Pericardium fibroblast (primary cell): ENCODE measurements at places on chromosomes 2 and 18. TPM values are rescaled to one million over a fixed set of nuclear protein-coding genes. Genes with fewer than 3 reads are reported as not detected.

GPR35 gene
- total RNA-seq, result 0.60 and 0.82 TPM in 2 replicates

ICOS gene
- total RNA-seq, result not detected in 2 replicates

RGPD5 gene
- 7.0 and 9.1 TPM in 2 replicates for total RNA-seq

GKN2 gene
- not detected in 2 replicates for total RNA-seq

NUP35 gene
- total RNA-seq, result 5.4 and 7.7 TPM in 2 replicates

POTEI gene
- not detected in 2 replicates for total RNA-seq

ALPP gene
- not detected in 2 replicates for total RNA-seq

APCDD1 gene
- 13.3 and 19.3 TPM in 2 replicates for total RNA-seq

LONRF2 gene
- under 0.01 and 1.0 TPM in 2 replicates for total RNA-seq

MBD2 gene
- 14.6 and 20.0 TPM in 2 replicates for total RNA-seq

APLF gene
- 3.0 and 4.3 TPM in 2 replicates for total RNA-seq

RUFY4 gene
- total RNA-seq, result not detected in 2 replicates

ONECUT2 gene
- total RNA-seq, result not detected in 2 replicates

TDRD15 gene
- not detected in 2 replicates for total RNA-seq

ANTXR1 gene
- 81.8 and 131 TPM in 2 replicates for total RNA-seq

SPATA3 gene
- not detected in 2 replicates for total RNA-seq

WDCP gene
- total RNA-seq, result 3.9 and 4.6 TPM in 2 replicates

DUSP28 gene
- total RNA-seq, result 1.8 and 7.5 TPM in 2 replicates

ASNSD1 gene
- 33.8 and 37.0 TPM in 2 replicates for total RNA-seq

DNAJC5G gene
- not detected in 2 replicates for total RNA-seq

CNGA3 gene
- not detected in 2 replicates for total RNA-seq

CHRNG gene
- 0.77 TPM in 1 of 2 replicates, not detected in the other for total RNA-seq

IL36RN gene
- not detected in 2 replicates for total RNA-seq

HOXD1 gene
- total RNA-seq, result not detected in 2 replicates

EML6 gene
- total RNA-seq, result 0.09 and 0.12 TPM in 2 replicates

IL37 gene
- not detected in 2 replicates for total RNA-seq

MAT2A gene
- 95.3 and 95.9 TPM in 2 replicates for total RNA-seq

LIPG gene
- total RNA-seq, result 1.4 and 5.6 TPM in 2 replicates

CD207 gene
- total RNA-seq, result not detected in 2 replicates

ABCB11 gene
- total RNA-seq, result 1.2 TPM in 1 of 2 replicates, not detected in the other
